ENCODE measurements at places on chromosomes 7 and 10.

DNA sequence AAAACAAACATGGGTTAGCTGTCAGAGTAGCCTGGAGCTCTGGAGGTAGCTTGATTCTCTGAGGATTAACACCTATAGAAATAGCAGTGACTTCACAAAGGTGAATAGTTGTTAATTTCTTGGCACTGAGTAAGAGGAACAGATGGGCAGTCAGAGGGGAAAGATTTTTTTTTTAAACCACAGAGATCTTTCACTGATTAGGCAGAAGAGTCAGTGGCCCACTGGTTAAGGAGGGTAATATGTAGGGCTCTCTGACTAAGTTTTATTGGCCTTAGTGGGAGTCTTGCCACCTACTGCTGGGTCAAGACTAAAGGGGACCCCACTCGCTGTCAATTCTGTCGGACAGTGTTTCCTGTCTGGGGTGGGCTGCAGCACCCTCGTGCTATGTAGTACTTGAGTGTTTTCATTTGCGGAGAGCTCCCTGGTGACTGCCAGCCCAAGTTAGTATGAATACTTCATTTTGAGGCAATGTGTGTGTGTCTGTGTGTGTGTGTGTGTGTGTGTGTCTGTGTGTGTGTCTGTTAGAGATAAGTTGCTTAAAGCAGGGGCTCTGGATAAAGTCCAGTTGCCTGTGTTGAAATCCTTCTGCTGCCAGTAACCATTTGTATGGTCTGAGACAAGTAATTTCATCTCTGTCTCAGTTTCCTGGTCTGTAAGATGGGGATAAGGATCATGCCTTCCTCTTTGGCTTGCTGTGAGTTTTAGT, 145.2 kb downstream of the ARID5B start:
- DNase-seq: peak; percentile 57

DNA sequence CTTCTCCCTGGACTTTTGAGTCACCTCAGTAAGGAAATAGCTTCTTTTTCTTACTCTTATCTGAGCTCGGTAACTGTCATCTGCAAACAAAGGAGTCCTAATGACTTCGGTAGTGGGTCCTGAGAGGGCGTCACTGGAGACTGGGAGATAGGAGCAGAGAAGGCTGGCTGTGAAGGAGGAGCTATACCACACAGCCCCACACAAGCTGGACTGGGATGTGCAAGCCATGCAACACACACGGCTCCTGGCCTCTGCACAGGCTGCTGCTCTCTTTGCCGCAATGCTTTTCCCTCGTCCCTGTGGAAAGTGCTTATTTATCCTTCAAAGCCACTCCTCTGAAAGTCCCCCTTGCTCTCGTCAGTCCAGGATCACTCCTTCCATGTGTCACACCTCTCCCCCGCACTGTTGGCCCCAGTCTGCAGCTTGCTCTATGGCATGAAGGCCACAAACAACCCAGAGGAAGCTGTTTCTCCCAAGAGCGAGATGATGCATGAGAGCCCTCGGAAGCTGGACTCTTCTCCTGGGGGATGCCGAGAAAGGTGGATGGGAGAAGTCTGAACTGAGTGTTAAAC, 14.9 kb downstream of the TMEM273 start:
- DNase-seq: no peak

DNA sequence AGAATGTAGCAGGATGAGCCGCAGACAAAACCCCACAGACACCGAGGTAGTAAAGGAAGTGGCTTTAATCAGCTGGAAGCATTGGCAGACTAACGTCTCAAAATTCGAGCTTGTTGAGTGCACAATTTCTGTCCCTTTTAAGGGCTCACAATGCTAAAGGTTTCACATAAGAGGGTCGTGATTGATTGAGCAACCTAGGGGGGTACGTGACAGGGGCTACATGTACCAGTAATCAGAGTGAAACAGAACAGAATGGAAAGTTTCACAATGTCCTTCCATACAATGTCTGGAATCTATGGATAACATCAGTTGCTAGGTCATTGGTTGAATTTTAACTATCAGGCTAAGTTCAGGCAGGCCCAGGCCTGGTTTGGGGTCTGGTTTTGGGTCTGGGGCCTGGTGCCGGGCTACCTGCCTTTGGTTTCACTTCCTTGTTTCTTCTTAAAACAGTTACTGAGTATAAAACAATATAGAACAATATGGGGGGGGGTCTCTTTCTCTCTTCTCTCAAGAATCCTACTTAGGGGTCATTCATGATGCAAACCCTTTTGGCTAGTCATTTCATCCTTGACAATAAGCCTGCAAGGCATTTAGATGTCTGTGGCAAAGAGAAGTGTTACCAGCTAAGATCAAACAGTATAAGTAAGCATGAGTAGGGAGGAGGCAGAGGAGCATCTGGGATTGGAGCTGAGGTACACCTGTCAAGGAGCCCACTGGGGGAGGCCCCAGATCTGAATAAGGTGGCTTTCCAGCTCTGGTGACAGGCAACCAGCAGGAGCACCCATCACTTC, 364.1 kb downstream of the TNS3 start:
- DNase-seq: no peak

GRCh38 chr7:138784692-138785091, 13.1 kb upstream of the TMEM213 start:
- DNase-seq: no peak

GRCh38 chr10:15182540-15183207, 14.2 kb upstream of the NMT2 start:
- no peak for DNase-seq

- DNase-seq: no peak
Observed at GRCh38 chr7:28618383-28618782, 206.1 kb downstream of the CREB5 start.

DNA sequence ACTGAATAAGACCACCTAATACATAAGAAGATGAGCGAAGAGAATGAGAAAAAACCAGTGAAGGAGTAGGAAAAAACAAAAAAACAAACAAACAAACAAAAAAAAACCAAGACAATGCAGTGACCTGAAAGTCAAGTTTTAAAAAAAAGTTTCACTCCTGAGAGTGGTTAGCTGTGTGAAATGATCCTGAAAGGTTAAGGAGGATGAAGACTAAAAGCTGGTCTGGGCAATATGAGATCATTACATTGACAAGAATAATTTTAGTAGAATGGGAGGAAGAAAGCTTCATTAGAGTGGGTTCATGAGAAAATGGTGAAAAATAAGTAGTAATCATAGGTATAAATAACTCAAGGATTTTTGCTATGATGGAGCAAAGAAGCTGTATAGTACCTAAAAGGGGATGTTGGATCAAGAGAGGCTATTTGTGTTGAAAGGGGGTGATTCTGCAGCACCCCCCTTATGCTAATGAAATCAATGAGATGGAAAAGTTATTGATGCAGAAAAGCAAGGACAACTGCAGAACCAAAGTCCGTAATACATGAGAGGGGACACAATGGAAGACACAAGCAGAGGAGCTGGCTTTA, 80.2 kb downstream of the KMT2C start:
- DNase-seq: no peak

- DNase-seq: no peak
Observed at GRCh38 chr10:97314671-97315070, 4.4 kb upstream of the FRAT1 start.

DNA sequence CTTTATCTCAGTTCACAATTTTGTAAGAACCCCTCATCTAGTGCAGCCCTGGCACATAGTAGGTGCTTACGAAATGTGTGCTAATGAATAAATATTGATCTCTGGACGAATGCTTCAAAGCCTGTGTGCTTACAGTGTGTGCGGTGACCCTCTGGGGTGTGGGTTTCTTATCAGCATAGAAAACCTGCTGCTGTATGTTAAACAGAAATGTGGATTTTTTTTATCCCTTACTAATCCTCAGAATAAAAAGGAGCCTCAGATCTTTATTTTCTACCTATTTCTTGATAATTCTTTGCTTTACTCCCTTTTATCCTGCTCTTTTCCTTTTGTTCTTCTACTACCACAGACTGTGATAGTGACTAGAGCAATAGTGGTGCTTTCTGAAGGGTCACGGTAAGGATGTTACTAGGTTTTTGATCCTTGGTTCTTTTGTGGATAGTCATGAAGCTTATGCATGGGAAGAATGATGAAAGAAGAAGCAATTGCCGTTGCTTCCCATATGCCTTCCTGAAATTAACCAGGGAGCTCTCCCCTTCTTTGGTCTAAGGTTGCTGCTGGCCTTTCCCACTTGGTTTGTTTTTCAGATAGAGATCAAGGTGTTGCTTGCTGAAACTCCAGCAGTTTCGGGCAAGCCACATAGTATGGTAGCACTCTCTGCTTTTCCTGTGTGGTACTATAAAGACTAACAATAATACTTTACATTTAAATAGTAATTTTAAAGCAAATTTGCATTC, 44.7 kb downstream of the SPAG6 start:
- no peak for DNase-seq

- DNase-seq: no peak
Observed at GRCh38 chr10:122073508-122073907, 84.5 kb downstream of the TACC2 start.

- no peak for DNase-seq
Observed at GRCh38 chr10:36533316-36533715, 592.1 kb upstream of the ANKRD30A start.

DNA sequence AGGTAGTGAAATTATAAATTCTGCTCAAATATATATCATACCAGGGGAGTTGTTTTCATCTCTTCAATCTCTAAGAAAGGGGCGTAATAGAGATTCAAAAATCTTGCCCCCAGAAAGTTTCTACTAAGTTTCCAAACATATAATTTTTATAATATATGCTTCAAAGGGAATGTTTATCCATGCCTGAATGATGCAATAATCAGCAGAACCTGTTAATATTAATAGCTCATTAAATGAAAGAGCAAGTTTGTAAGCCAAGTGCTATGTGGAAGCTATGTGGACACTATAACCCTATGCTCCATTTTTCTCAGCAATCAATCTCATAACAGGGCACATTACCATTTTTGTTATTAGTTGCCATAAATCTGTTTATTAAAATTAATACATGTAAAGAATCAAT, 25.3 kb downstream of the VPS41 start:
- no peak for DNase-seq

DNA sequence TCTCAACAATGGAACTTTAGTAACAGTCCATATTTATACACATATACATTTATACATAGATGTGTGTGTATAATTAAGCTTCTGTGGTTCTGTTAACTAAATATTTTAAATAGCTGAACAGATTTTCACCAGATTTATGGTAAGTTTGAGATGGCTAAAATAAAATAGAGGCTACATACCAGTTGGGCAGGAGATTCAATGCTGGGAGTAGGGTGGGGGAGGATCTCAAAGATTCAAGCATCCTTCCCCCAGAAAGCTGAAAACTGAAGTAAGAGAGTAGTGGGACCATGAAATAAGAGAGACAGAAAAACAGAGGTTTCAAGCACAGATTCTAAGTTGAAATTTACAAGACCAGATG, 14.0 kb downstream of the LRRC17 start:
- DNase-seq: no peak

DNA sequence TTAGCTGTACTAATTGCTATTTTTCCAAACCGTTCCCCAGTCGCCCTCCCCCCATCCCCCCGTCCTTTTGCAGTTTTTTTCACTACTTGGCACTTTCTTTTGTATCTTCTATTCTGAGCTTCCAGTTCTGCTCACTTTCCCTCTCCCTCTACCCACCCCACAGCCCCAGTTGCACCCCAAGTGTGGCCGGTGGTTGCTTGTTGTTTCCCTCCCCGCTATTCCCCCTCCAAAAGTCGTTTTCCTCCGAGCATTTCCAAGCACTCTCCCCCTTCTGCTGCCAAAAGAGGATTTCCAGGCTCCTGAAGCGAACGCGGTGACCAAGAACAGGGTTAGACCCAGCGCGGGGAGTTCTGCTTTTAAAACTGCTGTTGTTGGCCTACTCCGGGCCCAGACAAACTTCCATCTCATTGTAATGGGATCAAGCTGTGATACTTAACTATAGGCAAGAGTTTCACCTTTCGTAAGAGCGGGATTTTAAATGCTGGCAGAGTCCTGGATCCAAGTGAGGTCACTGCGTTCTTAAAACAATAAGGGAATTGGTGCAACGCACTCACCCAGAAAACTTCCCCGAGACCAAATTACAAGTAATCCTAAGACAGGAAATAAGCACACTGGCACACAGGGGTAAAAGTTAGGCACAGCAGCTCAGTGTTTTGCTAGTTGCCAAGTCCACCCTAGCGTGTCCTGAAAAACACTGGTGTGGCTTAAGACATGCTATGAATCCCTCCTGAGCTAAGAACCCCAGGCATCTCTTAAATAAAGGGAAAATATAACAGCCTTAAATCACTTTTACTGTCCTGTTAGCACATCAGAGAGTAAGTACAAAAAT, 1.5 kb upstream of the RGS10 start:
- DNase-seq: no peak

DNA sequence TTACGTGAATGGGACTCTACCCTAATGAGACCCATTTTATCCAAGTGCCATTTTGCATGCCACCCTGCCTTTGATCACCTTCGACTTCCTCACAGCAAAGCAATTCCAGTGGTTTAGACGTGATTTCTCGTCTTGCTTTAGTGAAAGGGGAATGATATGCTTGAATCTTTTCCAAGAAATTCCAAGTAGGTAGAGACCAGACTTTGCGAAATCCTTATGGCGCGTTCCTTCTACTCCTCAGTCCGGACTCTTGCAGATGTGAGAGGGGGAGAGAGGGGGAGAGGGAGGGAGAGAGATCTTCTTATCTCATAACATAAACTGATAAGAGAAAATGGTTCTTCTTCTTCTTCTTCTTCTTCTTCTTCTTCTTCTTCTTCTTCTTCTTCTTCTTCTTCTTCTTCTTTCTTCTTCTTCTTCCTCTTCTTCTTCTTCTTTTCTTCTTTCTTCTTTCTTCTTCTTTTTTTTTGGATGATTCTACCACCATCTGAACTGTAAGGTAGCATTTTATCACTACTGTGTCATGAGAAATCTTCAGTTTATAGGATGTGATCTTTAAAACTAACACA, 883 bp downstream of the SPAG6 start:
- no peak for DNase-seq

DNA sequence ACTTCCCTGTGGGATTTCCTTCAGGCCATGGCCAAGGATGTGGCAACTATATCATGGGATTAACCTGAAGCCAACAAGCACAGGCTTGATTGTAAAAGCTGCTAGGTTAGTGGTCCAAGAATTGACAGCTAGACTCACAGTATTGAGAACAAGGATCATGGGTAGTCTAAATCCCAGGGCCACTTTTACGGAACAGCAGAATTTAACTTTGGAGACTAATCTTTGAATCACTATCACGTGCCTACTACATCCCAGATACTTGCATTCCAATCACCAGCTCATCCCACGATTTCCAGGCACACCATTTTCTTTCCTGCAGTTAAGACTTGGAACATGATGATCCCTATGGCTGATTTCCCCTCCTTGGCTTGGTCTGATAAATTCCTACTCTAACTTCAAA, 65.6 kb upstream of the ADO start:
- peak; percentile 39 for DNase-seq

GRCh38 chr7:76356115-76356514, 2.7 kb downstream of the YWHAG start:
- no peak for DNase-seq

DNA sequence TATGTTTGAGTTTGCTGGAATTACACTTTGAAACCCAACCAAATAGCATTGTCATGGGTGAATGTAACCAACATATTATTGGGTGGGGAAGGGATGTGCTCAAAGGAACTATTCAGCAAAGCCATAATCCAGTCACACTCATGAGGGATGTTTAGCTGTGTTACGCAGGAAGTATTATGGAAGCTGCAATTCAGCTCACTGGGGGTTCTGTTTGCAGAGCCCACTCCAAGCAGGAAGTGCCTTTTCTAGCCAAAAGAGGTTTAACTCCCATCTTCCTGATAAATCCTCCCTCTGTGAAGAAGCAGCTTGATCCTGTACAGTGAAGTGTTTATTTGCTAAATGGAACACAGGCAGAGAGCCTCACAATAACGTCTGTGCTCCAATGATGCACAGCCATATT, 172.5 kb downstream of the GLI3 start:
- no peak for DNase-seq

Measured in HFF-Myc (cell line).